Upper lobe of left lung (tissue), 6 donors: ENCODE measurements at places on chromosomes 4 and X. TPM values are rescaled to one million over a fixed set of nuclear protein-coding genes. Genes with fewer than 3 reads are reported as not detected.
A peak's percentile ranks its signal among the peaks of the same experiment; 100 is the strongest.

Gene COX7B2
- not detected for total RNA-seq

Gene MBTPS2
- total RNA-seq = 10.6 TPM

- no peaks in the 10 kb centered on the region for H3K36me3 ChIP-seq
- H3K27me3 ChIP-seq = no peaks in the 10 kb centered on the region
- H3K4me1 ChIP-seq = no peaks in the 10 kb centered on the region
- H3K4me3 ChIP-seq = no peak overlapping the region
These were observed 135.3 kb downstream of the SHROOM3 start for GRCh38 chr4:76570141-76570973.

Gene STOX2
- 36.4 TPM for total RNA-seq

- peaks cover 1% of the 10 kb centered on the region for H3K4me1 ChIP-seq
- H3K27ac ChIP-seq = no peak overlapping the region
- DNase-seq = no peak
- no peaks in the 10 kb centered on the region for H3K27me3 ChIP-seq
- no peaks in the 10 kb centered on the region for H3K36me3 ChIP-seq
These were observed 51.3 kb downstream of the SOD3 start for GRCh38 chr4:24846716-24847115.

Gene NUDT10
- total RNA-seq = not detected

- no peak overlapping the region for H3K27ac ChIP-seq
- no peak overlapping the region for H3K4me3 ChIP-seq
- no peaks in the 10 kb centered on the region for H3K4me1 ChIP-seq
- no peaks in the 10 kb centered on the region for H3K27me3 ChIP-seq
- no peak for DNase-seq
- H3K36me3 ChIP-seq = no peaks in the 10 kb centered on the region
These were observed 8.4 kb downstream of the VSIG1 start for GRCh38 chrX:108053218-108053617.

DNA sequence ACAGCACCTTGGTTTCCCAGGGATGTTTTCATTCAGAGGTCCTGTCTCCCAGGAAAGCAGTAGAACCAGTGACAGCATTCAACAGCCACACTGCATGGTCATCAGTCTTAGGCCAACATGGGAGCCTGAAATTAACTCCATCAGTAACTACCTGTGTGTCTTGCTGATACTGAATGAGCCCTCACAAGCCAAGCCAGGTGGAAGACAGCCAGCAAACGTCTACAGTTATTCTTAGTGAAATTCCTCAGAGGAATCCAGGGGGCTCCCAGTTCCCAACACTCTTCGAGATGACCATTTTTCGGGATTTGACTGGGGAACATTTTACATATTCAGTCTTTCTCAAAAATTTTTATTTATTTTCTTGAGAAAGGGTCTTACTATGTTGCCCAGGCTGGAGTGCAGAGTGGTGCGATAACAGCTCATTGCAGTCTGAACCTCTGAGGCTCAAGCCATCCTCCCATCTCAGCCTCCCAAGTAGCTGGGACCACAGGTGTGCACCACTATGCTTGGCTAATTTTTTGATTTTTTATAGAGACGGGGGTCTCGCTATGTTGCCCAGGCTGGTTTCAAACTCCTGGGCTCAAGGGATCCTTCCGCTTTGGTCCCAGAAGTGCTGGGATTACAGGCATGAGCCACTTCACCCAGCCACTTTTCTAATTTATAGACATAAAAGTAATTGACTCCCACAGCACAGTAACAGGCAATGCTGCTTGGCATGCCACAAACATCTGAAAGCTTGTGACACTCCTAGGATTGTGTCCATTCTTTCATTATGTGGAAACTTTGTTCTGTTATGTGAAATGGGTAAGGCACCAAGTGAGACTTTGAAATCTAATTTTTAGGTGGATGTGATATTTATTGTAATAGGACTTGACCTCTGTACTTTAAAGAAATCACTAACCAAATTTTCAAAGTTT, 116.9 kb downstream of the SOWAHB start:
- no peaks in the 10 kb centered on the region for H3K4me1 ChIP-seq
- H3K4me3 ChIP-seq = no peak overlapping the region
- peaks cover 7% of the 10 kb centered on the region for H3K36me3 ChIP-seq
- no peak overlapping the region for H3K27ac ChIP-seq

DNA sequence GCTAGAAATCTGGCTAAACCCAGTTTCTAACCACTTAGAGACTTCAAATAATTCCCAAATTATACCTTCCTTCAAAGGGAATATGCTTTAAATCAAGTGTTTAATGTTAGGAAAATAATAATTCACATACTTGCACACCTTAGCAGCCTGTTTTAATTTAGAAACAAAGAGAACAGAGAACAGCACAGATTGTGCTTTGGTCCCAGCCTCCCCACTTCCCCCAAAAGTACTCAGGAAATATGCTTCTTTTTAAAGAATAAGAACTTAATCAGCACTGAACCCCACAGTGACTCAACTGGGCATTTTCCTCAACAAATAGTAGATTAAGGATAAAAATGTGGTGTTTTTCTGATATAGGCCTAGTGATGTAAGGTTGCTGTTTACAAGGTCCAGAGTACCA, 295.8 kb downstream of the GBA3 start:
- no peak overlapping the region for H3K4me3 ChIP-seq
- no peak overlapping the region for H3K27ac ChIP-seq
- H3K27me3 ChIP-seq = no peaks in the 10 kb centered on the region
- H3K4me1 ChIP-seq = no peaks in the 10 kb centered on the region

- no peaks in the 10 kb centered on the region for H3K27me3 ChIP-seq
- no peak overlapping the region for H3K27ac ChIP-seq
- DNase-seq = no peak
- no peak overlapping the region for H3K4me3 ChIP-seq
- H3K4me1 ChIP-seq = no peaks in the 10 kb centered on the region
- no peaks in the 10 kb centered on the region for H3K36me3 ChIP-seq
These were observed 18.5 kb downstream of the TENM3 start for GRCh38 chr4:182261651-182262223.

Gene LRP2BP
- 4.7 TPM for total RNA-seq

Gene PROM1
- 43.6 TPM for total RNA-seq

DNA sequence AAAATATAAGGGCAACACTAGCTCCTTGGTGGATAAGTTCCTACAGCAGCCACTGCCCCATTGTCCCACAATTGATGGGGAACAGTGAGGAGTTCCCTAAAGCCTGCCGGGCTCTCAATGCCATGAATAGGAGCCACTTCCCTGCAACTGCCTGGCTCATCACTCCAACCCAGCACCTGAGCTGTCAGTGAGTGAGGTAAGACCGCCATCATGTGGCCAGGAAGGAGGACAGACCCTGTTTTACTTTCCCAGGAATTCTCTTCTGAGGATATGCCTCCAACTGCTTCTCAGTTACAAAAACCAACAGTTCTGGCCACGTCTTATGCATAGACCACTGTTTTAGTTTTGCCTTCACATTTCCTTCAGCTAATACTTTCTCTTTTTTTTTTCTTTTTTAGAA, 45.5 kb downstream of the SRPX start:
- H3K27ac ChIP-seq = no peak overlapping the region
- no peak overlapping the region for H3K4me3 ChIP-seq
- peak; percentile 26 for DNase-seq
- no peaks in the 10 kb centered on the region for H3K4me1 ChIP-seq
- H3K36me3 ChIP-seq = no peaks in the 10 kb centered on the region

- H3K4me3 ChIP-seq = no peak overlapping the region
- H3K27ac ChIP-seq = no peak overlapping the region
- no peaks in the 10 kb centered on the region for H3K4me1 ChIP-seq
- no peak for DNase-seq
These were observed 48.4 kb upstream of the SLC7A3 start for GRCh38 chrX:70979136-70979762.

GRCh38 chrX:418927-419729, 32.4 kb upstream of the PPP2R3B start:
- DNase-seq = no peak
- H3K27ac ChIP-seq = no peak overlapping the region
- H3K4me1 ChIP-seq = no peaks in the 10 kb centered on the region
- H3K27me3 ChIP-seq = no peaks in the 10 kb centered on the region
